ENCODE measurements at places on chromosomes 5 and 9.

GRCh38 chr5:77397686-77398292 is 94.3 kb downstream of the WDR41 start:
- no peak for DNase-seq

DNA sequence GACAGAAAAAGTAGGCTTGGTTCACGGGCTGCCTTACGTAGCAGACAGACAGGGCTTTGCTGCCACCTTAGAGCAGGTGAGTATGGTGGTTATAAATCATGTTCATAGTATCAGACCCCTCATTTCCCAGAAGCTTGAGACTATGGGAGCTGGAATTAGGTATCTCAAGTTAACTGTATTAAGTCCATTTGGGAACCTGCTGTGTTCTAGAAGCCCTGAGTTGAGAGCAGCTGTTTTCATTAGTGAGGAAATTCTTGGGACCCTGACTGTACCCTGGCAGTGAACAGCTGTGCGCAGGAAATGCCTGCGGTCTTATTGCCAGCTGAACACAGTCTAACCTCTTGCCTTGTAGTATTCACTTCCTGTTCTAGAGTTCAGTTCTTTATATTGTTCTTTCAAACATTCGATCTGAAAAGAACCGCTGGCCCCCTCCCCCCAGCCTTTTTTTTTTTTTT is 29.8 kb downstream of the UGCG start:
- peak; percentile 29 for DNase-seq

DNA sequence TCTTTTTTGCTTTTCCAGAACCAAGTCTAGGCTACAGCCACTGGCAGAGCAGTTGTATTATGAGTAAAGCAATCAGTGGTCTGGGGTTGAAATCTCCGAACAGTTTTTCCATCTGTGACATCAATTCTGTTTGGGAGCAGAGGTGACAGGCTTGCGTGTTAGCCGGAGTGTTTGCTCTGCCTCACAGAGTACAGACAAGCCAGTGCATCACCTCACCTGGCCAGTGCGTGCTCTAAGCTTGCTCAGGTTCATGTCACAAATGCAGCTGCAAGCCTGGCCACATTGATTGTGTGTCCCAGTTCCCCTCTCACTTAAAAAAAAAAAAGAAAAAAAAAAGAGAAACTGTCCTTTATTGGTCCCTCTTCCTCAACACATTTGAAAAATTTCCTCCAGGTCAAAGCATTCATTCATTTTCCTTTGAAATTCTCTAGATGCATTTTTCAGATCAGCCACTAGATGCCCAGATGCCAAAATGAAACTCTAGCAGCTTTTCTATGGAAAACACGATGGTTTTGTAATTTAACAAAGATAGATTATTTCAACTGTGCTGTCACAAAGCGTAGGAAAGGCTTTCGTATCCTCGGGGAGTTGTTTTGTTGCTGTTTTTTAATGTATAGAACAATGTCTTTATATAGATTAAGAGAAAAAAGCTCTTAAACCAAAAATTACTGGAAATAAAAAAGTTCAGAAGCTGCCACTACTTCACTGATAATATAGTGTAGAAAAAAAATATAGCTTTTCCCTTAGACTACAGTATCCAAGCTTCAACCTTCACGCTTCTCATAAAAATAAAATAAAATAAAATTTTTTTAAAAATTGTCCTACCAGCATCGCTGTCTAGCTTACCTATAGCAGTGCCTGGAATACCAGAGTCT is 585.5 kb downstream of the TLE1 start:
- DNase-seq = no peak

- DNase-seq = no peak
These were observed 46.5 kb upstream of the FRRS1L start for GRCh38 chr9:109213285-109214121.

DNA sequence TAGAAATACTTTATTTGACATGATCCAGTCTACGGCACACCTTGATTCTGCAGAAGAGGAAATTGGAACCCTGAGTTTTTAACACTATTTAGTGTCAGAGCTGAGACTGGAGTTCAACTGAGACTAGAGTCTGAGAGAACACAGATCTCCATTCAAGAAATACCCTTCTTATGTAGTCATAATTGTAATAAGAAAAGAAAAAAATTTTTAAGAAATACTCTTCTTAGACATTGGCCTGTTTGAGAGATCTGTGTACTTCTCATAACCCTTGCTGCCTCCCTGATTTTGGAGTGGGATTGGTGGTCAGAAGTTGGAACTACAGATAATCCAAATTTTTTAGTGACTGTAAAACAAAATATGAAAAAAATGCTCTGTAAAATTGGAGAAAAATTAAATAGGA is 253.4 kb downstream of the ARRDC3 start:
- no peak for DNase-seq

DNA sequence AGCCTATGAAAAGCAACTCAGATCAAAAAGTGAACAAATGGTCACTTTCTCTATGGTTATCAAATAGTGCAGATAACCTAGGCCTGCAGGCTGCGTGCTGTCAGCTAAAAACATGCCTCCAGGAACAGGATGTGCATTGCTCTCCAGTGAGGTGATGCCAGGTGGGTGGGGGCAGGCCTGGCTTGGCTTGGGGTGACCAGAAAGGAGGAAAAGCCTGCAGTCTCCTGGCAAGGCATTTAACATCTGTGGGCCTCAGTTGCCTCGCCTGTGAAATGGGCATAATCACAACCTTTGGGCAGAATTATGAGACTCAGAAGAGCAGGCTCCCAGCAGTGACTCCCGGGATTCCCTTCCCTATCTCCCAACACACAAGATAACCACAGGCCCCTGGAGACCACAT is 135.9 kb downstream of the COL23A1 start:
- DNase-seq = no peak

DNA sequence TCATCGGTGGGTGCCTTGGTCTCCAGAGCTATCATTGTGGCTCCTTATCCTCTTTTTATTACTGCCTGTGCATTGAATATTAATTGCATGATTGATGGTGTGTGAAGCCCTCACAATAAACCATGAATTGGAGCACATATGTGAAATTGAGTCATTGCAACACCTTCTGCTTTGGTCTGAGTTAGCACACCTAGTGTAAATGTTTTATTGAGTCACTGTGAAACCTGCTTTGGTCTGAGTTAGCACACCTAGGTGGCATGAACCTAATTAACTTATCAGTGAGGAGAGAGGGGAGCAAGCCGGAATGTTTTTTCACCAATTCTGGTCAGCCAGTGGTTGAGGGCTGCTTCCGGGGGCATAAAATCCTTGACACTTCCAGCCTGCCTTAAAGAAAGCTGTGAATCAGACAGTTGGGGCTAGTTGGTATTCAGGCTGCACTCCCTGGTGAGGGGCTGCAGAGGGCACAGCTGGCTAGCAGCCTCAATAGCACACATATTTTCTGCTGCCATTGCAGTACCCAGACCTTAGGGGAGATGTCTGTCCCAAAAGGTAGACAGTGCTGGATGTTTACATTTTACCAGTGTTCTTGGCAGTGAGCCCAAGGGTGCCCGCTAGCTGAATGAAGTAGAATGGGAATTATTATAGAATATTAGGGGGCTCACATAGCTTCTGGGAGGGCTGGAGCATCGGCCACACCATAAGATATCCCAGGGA is 76.5 kb upstream of the GOLM1 start:
- DNase-seq = no peak

- DNase-seq = no peak
These were observed 53.4 kb downstream of the RNF145 start for GRCh38 chr5:159155960-159156359.

DNA sequence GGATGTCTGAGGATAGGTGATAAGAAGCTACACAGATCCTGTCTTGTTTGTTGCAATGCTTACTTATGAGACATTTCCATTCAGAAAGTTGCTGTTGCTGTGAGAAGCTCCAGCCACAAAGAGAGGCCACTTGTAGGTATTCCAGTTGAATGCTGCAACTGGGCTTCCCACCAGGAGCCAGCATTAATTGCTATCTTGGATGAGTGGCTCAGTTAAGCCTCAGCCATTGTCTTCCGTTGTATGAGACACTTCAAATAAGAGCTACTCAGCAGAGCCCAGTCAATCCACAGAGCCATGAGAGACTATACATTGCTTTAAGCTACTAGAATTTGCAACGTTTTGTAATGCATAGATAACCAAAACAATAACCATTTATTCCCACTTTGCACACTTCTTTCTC is 104.3 kb upstream of the ARRDC3 start:
- DNase-seq = no peak

All from effector CD8-positive, alpha-beta T cell (primary cell).